ENCODE measurements at places on chromosomes 2 and 18. TPM values are rescaled to one million over a fixed set of nuclear protein-coding genes. Genes with fewer than 3 reads are reported as not detected.
A peak's percentile ranks its signal among the peaks of the same experiment; 100 is the strongest.

DNA sequence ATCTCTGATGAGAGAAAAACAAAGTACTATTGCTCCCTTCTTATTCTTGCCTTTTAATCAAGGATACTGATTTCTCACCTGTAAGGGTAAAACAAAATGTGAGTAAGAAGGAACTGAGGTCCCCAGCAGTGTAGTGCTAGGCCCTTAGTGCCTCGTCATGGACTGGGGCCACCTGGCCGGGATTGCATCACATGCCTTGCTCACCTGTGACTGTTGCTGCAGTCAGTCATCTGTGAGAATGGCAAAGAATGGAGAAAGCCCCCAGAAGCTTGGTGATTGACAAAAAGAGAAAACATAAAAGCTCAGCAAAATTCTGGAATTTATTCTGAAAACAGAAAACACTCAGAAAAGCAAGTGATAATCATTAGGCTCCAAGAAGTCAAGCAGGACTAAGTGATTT is 63.4 kb downstream of the SPATS2L start:
- peaks cover 20% of the 10 kb centered on the region for H3K4me1 ChIP-seq
- H3K27me3 ChIP-seq, result no peaks in the 10 kb centered on the region
- H3K4me3 ChIP-seq, result no peak overlapping the region
- H3K36me3 ChIP-seq, result peaks cover 4% of the 10 kb centered on the region
- DNase-seq, result no peak
- H3K27ac ChIP-seq, result no peak overlapping the region

DNA sequence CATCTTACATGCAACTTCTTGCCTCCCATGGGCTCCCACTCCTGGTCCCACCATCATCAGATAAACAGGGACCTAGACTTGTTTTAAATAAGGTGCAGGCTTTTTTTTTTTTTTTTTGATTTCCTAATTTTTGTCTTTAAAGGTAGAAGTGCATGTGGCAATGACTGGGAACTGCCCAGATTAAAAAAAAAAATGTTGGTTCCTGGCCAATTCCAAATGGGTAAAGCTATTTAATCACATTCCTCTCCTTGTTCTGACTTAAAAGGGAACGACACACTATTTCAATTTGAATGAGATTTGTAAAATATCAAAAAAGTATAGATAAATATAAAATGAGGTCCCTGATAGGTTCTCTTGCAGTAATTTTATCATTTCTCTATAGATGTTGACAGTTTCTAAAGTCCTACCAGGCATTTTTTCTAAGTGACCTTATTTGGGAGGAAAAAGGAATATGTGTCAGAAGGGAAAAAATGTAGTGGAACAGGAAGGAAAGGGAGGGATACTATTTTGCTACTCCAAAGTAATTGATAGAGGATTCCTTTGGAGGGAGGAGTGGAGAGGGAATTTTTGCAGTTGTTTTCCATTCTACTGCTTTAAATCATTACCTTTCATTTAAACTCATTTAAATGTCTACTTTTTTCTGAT is 43.3 kb downstream of the DDX1 start:
- no peak overlapping the region for H3K4me3 ChIP-seq
- H3K4me1 ChIP-seq, result peaks cover 4% of the 10 kb centered on the region
- H3K27ac ChIP-seq, result no peak overlapping the region
- H3K27me3 ChIP-seq, result no peaks in the 10 kb centered on the region
- peaks cover 51% of the 10 kb centered on the region for H3K36me3 ChIP-seq

DNA sequence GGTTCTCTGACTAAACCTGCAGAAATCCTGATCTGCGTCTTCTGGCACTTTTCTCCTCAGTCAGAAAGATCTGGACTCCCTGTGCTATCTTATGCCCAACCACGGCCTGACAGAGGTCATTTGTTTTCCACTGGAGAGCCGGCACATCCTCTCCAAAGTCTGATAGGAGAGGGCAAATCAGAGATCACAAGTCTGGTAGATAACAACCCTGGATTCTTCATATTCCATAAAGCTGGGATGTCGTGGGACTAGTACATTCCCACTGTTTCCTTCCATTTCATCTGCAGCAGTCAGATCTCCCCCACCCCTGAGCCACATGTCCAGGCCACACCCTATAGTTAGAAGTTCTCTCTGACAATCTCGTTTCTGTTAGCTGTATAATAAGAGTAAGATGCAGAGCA is 157.0 kb downstream of the MGAT5 start:
- H3K4me3 ChIP-seq, result no peak overlapping the region
- no peaks in the 10 kb centered on the region for H3K27me3 ChIP-seq
- H3K4me1 ChIP-seq, result peaks cover 49% of the 10 kb centered on the region
- H3K36me3 ChIP-seq, result peaks cover 9% of the 10 kb centered on the region

DNA sequence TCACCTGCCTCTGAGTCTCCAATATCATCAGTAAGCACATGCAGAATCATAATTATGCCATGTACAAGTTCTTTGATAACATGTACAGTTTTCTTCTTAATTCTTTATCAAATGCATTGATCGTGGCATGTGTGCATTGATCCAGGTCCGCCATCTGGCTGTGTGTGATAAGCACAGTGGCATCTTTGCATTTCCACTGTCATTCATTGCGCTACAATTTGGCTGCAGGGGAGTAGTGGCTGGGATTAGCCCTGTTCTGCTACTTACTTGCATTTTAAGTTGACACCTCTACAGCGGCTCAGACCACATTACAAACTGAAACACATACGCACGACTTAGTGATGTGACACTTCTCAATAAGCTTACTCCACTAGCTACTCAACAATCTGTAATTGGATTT is 83.6 kb upstream of the OTX1 start:
- H3K4me3 ChIP-seq, result no peak overlapping the region
- H3K4me1 ChIP-seq, result no peaks in the 10 kb centered on the region
- no peak overlapping the region for H3K27ac ChIP-seq
- no peak for DNase-seq

DNA sequence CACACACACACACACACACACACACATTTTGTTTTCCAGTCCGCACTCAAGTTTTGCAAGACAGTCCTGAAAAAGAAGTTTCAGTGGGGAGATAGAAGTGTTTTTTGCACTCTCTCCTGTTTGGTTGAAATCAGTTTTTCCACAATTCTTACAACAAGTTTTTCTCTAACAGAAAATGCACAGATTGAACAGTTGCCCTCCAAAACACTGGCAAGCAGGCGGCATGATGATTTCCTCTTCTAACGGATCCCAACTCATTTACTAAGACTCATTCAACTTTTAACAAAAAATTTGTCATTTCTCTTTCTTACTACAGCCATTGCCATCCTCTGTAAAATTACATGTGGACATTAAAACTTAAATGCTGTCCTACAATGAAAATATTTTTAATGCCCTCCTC is 117.6 kb upstream of the DTNA start:
- H3K4me3 ChIP-seq, result no peak overlapping the region
- H3K27me3 ChIP-seq, result no peaks in the 10 kb centered on the region
- no peak overlapping the region for H3K27ac ChIP-seq

GRCh38 chr2:36951574-36951973 is 14.8 kb downstream of the STRN start:
- no peak overlapping the region for H3K27ac ChIP-seq
- H3K27me3 ChIP-seq, result no peaks in the 10 kb centered on the region
- H3K4me3 ChIP-seq, result no peak overlapping the region
- peaks cover 12% of the 10 kb centered on the region for H3K4me1 ChIP-seq

Gene MAP3K19
- not detected for total RNA-seq

- peaks cover 23% of the 10 kb centered on the region for H3K36me3 ChIP-seq
- peaks cover 29% of the 10 kb centered on the region for H3K4me1 ChIP-seq
- H3K27ac ChIP-seq, result peak within 1 kb of the TSS; percentile 85
- DNase-seq, result peak; percentile 60
- H3K27me3 ChIP-seq, result peaks cover 78% of the 10 kb centered on the region
Measured at GRCh38 chr2:104853534-104854497, at the start of gene POU3F3. Gene POU3F3 (plus strand): TSS chr2:104854115. CDS start chr2:104855511, 1,396 bp downstream.

Gene SPRED2
- 9.5 TPM for total RNA-seq

- no peak for DNase-seq
- H3K4me3 ChIP-seq, result no peak overlapping the region
- H3K27ac ChIP-seq, result no peak overlapping the region
- H3K4me1 ChIP-seq, result peaks cover 3% of the 10 kb centered on the region
Measured at GRCh38 chr18:9348766-9349165, 14.2 kb downstream of the TWSG1 start.

- H3K4me3 ChIP-seq, result peak overlapping the region; percentile 54
- H3K27me3 ChIP-seq, result no peaks in the 10 kb centered on the region
- DNase-seq, result peak; percentile 67
- H3K27ac ChIP-seq, result peak overlapping the region; percentile 97
- peaks cover 56% of the 10 kb centered on the region for H3K4me1 ChIP-seq
- peaks cover 19% of the 10 kb centered on the region for H3K36me3 ChIP-seq
Measured at GRCh38 chr18:23306822-23307221, 146.3 kb upstream of the RIOK3 start.

DNA sequence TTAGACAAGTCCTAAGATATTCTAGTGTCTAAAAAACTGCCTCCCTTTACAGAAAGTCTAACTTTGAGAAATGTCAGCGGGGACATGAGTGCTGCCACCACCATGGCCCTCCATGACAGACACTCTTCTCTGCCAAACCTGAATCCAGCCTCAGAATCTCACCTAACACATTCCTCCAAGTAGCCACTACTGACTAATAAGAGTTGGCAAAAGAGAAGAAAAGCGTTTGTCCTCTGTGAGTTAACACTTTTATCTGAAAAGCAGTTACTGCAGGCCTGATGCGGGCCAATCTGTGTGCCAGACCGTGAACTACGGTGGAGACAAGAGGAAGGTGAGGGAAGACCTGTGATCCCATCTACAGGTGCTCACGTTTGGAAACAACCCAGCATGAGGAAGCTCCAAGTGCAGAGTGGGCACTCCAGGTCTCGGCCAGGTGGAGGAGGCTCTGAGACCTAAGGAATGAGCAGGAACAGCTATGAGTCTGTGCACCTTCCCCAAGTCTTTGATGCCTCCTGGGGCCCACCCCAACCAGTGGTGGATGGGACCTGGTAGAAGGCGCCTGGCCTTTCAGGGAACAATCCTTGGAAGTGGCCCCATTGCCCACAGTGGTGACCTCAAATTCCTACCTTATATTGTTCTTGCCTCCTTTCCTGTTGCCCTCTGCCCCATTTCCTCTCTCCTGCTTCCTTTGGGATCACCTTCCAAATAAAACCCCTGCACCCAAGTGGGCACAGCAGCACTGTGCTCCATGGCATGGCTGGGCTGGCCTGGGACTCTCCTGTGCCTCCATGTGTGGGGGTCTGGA is 91.6 kb downstream of the BIN1 start:
- H3K27ac ChIP-seq, result no peak overlapping the region
- no peaks in the 10 kb centered on the region for H3K4me1 ChIP-seq
- H3K27me3 ChIP-seq, result peaks cover 36% of the 10 kb centered on the region
- no peak overlapping the region for H3K4me3 ChIP-seq
- H3K36me3 ChIP-seq, result no peaks in the 10 kb centered on the region
- DNase-seq, result no peak

DNA sequence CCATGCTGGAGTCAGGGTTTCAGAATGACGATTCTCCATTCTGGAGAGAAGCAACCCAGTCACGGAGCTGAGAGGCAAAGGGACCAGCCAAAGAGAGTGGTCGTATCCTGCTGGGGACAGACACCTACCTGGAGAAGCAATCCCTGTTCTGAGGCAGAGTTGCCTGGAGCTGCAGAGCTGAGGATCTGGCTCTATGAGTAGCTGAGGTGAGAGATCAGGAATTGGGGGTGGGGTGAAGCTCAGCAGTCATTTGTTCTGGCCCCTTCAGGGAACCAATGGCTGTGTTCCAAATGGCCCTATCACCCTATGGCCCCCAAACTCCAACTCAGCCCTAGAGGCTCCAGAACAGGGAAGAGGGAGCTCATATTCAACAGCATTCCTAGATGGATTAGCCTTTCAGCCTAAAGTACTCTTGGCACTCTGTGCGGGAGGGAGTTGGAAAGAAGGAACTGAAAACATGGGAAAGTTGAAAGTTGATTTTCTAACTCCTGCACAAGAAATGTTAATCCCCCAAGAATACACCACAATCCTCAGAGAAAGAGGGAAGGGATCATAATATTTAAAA is 3.3 kb upstream of the ATRAID start:
- H3K4me1 ChIP-seq, result peaks cover 45% of the 10 kb centered on the region
- H3K27me3 ChIP-seq, result no peaks in the 10 kb centered on the region
- DNase-seq, result no peak
- H3K4me3 ChIP-seq, result no peak overlapping the region
- H3K27ac ChIP-seq, result no peak overlapping the region
- peaks cover 47% of the 10 kb centered on the region for H3K36me3 ChIP-seq

Gene IL36RN
- not detected for total RNA-seq

DNA sequence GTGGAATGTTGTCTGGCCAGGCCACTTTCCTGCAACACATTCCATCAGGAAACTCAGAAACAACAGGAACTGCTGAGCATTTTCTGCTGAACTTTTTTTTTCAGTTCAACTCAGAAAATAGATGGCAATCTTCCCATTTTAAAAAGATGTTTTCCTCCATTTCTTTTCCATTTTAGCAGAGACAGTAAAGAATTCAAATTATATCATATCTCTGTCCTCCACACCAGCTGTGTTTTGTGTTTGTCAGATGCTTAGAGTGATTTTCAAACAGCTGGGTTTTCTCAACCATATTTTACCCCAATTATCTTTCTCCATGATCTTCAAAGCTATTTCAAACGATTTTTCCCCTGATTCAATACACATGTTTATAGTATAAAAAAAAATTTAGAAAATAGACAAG is 713.4 kb downstream of the LRRTM4 start:
- no peaks in the 10 kb centered on the region for H3K4me1 ChIP-seq
- no peaks in the 10 kb centered on the region for H3K36me3 ChIP-seq
- no peaks in the 10 kb centered on the region for H3K27me3 ChIP-seq
- no peak overlapping the region for H3K4me3 ChIP-seq
- DNase-seq, result no peak

- peaks cover 38% of the 10 kb centered on the region for H3K36me3 ChIP-seq
- peak; percentile 66 for DNase-seq
- H3K27ac ChIP-seq, result peak within 1 kb of the TSS; percentile 98
- H3K4me1 ChIP-seq, result peaks cover 43% of the 10 kb centered on the region
Measured at GRCh38 chr2:126655500-126656430, at the start of gene GYPC. Gene GYPC (plus strand): TSS chr2:126656158. CDS start chr2:126656264, 106 bp downstream.

DNA sequence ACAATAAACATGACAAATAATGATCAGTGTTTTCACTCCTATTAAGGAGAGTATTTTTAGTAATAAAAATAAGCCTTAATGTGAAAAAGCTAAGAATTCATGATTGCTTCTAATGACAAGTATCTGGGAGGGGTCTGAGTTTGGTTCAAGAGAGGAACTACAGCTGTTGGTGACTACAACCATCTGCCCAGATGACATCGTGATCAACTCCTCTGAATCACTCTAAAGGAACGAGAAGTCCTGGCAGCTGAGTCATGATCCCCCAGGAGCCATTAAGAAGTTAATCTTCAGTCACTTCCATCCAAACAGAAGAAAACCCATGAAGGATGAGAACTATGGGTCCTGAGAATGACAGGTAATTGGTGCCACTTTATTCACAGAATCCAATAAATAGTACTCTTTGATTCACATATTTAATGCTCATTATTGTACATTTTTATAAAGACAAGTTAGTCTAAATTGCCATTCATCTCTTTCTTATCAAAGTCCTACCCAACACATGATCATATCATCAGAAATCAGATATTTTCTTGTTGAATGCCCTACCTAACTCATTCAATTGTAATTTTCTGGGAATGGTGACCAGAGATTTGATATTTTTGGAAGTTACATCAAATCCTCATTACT is 6.8 kb downstream of the TFPI start:
- no peaks in the 10 kb centered on the region for H3K36me3 ChIP-seq
- H3K27ac ChIP-seq, result no peak overlapping the region

- H3K4me3 ChIP-seq, result no peak overlapping the region
- DNase-seq, result no peak
- peaks cover 3% of the 10 kb centered on the region for H3K36me3 ChIP-seq
Measured at GRCh38 chr18:74745633-74746403, 148.1 kb downstream of the ZNF407 start.

Gene UGT1A1
- total RNA-seq, result not detected

- H3K4me1 ChIP-seq, result no peaks in the 10 kb centered on the region
- DNase-seq, result no peak
- H3K36me3 ChIP-seq, result no peaks in the 10 kb centered on the region
- no peak overlapping the region for H3K4me3 ChIP-seq
- H3K27me3 ChIP-seq, result peaks cover 21% of the 10 kb centered on the region
Measured at GRCh38 chr18:51447351-51448342, 250.2 kb upstream of the MEX3C start.

Gene SERPINB12
- not detected for total RNA-seq

All from activated CD8-positive, alpha-beta T cell treated with anti-CD3 and anti-CD28 coated beads, Interleukin-2, amount 10 ng/mL, durations not matched to agents 7 days and 5 days (primary cell).